ENCODE measurements at places on chromosomes 6 and 20.

DNA sequence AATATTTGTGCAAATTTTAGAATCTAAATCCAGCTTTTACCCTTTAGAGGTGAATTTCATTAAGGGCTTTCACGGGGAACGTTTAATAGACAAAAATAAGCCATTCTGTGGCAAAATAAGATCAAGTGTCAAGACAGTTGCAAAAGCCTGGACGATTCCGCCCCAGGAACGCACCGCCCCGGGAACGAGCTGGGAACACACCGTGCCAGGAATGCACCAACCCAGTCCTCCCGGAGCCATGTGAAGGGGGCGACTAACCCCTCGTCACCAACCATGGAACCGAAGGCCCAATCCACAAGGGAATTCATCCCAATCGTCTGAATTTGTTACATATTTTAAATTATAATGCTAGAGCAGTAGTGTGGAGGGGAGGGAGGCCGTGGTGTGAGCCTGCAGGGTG lies 20.8 kb upstream of the TCFL5 start:
- no peak for DNase-seq

GRCh38 chr20:11375966-11376365 lies 541.7 kb upstream of the BTBD3 start:
- DNase-seq = no peak

GRCh38 chr6:168584249-168584648 lies 143.3 kb downstream of the SMOC2 start:
- DNase-seq = no peak

DNA sequence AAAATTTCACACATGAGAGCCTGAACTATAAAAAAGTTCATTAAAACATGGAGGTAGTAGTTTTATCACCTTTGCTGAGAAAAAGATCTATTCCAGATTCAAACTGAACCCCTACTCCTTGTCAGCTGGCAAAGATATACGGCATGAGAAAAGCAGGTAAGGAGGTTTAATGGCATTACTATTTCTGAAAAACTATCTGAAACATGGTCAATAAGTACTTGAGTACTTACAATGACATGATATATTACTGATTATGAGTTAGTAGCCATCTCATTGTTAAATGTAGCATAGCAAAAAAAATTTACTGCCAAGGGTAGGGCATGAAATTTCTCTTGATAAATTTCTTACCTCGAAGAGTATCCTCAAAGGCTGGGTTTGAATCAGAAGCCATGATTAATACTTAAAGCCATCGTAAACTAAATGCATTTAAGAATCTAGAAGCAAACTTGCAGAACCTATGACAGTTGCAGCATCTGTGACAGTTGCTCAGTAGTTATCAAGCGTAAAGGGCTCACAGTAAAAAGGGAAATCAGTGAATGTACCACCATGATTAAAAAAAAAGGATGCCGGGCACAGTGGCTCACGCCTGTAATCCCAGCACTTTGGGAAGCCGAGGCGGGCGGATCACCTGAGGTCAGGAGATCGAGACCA lies 8.7 kb downstream of the SLC17A5 start:
- no peak for DNase-seq

- DNase-seq = no peak
These were observed 67.0 kb upstream of the DST start for GRCh38 chr6:56709650-56710049.
